ENCODE measurements at places on chromosomes 16 and 17.

- DNase-seq, result no peak
Observed at GRCh38 chr17:59762049-59762823, 54.8 kb downstream of the VMP1 start.

- no peak for DNase-seq
Observed at GRCh38 chr16:30875871-30876801, 17.7 kb downstream of the BCL7C start.

GRCh38 chr16:11976850-11977375 lies 379 bp downstream of the SNX29 start:
- DNase-seq, result no peak

DNA sequence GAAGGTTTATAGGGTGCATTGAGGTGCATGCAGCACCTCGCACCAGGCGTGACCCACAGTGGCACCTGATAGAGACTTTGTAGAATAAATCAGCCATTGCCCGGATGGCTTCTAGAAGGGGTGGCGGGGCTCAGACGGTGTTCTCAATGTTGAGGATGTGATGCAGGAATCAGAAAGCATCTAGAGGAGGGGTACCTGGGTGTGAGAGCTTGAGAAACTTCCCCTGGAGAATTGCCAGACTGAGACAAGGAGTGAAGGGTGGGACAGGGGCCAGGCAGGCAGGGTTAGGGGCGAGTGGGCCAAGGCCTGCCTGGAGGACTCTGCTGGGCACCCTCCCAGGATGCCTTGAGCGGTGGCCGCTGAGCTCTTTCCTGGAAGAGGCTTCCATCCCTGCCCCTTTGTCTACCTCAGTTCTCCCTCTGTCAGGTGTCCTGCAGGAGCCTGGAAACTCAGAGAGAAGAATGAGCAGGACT lies 9.3 kb upstream of the ADGRG1 start:
- DNase-seq, result no peak

DNA sequence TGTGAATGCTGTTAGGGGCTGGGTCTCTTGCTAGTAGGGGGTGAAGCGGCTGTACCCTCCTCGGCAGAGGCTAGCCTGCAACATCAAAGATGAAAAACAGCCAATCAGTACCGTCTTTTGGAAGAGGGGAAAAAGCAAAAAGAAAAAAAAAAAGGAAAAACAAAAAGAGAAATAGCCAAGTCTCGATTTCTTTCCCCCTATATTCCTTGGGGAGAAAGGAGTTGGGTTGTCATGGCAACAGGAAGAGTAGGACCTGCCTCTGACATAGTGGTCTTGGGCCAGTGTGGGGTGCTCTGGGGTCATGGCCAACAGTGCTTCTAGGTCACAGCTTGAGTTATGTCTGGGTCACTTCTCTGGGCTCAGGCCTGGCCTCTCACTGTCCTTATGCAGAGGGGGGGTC lies 17.9 kb downstream of the ENGASE start:
- no peak for DNase-seq

DNA sequence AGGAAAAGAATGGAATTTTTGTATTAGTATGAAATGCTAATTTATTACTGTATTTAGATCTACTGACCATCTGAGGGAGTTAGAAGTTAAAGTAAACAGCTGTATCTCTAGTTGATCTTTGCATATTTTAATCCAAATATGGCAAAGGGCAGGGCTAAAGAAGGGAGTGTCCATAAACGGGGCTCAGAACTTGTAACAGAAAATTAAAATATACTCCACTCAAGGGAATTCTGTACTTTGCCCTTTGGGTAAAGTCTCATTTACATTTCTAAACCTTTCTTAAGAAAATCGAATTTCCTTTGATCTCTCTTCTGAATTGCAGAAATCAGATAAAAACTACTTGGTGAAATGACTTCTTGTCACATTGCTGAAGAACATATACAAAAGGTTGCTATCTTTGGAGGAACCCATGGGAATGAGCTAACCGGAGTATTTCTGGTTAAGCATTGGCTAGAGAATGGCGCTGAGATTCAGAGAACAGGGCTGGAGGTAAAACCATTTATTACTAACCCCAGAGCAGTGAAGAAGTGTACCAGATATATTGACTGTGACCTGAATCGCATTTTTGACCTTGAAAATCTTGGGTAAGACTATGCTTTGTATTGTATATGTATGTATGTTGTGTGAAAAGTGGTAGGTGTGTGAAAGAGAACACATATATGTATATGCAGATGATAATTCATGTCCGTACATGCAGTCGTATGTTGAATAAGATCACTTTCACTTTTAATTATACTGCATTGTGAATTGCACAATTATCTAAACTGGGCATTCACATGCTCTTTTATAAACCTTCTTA lies at the start of gene ASPA:
ASPA (plus strand) TSS at position 186 of the 799 bp plus-strand sequence; CDS start at position 349, 163 bp downstream.
- no peak for DNase-seq

GRCh38 chr16:73166441-73166851 lies 118.5 kb upstream of the ZFHX3 start:
- DNase-seq, result no peak

- DNase-seq, result no peak
Observed at GRCh38 chr17:72724267-72724666, 368.2 kb downstream of the SLC39A11 start.

GRCh38 chr16:3012828-3013420 lies at the start of gene CLDN9:
Gene CLDN9, plus strand, starts transcription at chr16:3012923. Its CDS starts 440 bp downstream, at chr16:3013363.
- DNase-seq, result no peak

- no peak for DNase-seq
Observed at GRCh38 chr17:80592243-80592642, 47.6 kb downstream of the RPTOR start.

- no peak for DNase-seq
Observed at GRCh38 chr17:59719526-59719925, 12.1 kb downstream of the VMP1 start.

- no peak for DNase-seq
Observed at GRCh38 chr17:47949946-47950345, 7.7 kb downstream of the PRR15L start.

- no peak for DNase-seq
Observed at GRCh38 chr16:34743115-34743514, 1283.7 kb downstream of the TP53TG3F start.

GRCh38 chr17:17792551-17793377 lies 44.0 kb downstream of the SREBF1 start:
- no peak for DNase-seq

- no peak for DNase-seq
Observed at GRCh38 chr16:4713663-4714501, 20.2 kb downstream of the ANKS3 start.

- no peak for DNase-seq
Observed at GRCh38 chr16:63787014-63787413, 1334.8 kb downstream of the CDH11 start.

- no peak for DNase-seq
Observed at GRCh38 chr17:19249681-19250080, 12.5 kb downstream of the EPN2 start.

DNA sequence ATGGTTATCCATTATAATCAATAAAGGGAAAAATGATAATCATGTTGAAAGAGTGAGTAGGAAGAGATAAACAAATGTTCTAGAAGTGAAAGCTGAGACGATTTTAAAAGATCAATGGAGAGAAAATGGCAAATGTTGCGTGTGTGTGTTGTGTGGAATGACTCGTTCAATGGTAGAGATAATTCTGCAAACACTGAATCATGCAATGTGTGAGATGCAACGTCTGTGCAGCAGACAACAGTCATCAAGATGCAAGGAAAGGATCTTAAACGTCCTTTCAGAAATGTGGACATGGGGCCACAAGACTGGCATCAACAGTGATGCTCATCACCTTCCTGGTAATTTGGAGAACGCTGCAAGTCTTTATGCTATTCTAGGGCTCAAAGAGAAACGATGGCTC lies 124.4 kb downstream of the CDYL2 start:
- no peak for DNase-seq

DNA sequence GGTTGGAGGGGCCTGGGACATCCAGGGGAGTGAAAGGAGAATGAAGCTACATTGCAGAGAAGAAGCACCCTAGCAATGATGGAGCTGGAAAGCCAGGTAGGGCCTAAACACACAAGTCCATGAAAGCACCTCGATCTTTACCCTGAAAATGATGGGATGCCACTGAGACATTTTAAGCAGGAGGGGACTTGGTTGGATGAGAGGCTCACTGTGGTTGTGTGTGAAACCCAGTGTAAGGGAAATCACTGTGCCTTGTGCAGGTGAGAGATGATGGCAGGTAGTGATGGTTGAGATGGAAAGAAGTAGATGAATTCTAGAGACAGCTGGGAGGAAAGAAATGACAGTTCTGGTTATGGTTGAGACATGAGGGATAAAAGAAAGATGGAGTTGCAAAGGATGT lies 132.9 kb upstream of the CACNG3 start:
- no peak for DNase-seq

DNA sequence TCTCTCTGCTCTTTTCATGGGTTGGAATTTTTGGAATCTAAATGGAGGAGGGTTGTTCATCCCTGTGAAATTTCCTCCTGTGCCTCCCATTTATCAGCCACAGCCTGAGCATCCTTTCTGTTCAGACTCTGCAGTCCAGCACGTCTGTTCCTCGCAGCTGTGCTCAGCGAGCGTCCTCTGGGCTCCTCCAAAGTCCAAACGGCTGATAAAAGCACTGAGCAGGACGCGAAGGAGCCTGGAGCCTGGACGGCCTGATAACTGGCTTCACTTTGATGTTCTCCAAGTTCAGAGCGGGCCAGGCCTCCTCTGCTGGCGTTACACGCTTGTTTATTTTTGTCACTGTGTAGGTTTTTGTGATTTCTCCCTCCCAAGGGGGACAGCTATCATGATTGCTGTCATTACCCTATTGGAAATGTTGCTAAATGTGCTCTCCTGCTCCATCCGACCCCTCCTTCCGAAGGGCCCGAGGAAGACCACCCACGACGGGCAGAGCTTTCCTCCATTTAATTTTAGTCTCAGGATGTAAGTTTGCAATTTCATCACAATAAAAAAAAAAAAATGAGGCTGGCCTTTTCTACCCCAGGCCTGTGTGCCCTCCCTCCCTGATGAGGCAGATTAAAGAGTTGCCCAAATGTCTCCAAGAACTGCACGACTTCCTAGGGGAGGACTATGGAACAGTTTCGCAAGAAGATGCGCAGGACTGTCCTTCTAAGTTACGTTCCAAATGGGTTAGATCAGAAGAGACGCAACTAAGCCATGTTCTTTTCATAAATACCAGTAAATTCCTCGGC lies 290.5 kb upstream of the FOXF1 start:
- DNase-seq, result no peak

DNA sequence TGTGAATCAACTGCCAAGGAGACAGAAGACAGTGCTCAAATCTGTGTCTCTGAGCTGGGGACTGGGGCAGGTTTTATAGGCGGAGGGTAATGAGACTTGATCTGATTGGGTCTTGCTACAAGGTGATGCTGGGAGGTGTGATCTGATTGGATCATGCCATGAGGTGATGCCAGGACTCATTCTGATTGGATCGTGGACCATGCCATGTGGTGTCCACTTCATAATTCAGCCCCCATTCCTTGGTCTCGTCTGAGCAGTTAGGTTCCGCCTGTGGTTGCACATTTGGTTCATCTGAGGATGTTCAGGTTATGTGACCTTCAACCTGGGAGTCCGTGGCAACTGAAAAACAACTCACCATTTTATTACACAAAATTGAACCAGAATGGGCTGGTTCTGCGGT lies 41.0 kb downstream of the OTOA start:
- no peak for DNase-seq

GRCh38 chr16:11256661-11257130 lies 692 bp upstream of the SOCS1 start:
- no peak for DNase-seq

DNA sequence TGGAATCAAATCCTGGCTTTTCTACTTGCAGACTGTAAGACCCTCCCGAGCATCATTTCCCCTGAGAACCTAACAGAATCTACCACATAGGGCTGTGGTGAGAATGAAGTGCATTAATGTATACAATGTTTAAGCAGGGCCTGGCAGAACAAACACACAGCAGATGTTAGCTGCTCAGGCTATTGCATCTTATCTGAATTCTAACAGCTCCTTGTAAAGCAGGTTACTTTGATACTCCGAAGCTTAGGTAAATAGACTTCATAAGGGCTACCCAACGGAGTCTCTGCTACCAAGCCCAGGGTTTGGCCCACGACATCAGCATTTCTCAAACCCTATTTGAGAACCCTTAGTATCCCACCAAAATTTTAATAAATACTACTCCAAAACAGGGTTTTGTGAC lies 24.4 kb upstream of the NOS2 start:
- no peak for DNase-seq

DNA sequence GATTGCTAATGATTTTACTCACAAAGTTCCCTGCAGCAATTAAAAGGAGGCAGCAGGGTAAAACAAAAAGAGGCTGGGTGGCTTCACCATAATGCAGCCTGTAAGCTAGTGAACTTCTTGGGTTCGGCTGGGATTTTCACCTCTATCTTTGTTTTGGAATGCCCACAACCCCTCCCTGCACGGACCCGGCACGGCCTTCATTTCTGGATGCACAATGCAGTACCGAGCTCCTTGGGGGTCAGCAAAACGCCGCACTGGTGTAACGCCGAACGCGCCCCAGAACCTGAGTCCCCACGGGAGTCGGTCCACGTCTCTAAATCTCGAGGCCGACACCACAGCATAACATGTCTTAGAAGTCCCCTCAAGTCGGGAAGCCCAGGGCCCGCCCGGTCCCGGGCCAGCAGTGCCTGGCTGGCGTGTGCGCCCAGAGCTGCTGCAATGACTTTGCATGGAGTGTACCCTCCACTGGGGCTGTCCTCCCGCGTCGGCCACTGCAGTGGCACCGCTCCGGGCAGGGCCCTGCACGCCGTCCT lies 759 bp downstream of the UBE2O start:
- DNase-seq, result no peak

GRCh38 chr16:88378836-88379693 lies 3.7 kb upstream of the ZNF469 start:
- DNase-seq, result no peak

- DNase-seq, result no peak
Observed at GRCh38 chr17:17109256-17109655, 67.0 kb downstream of the MPRIP start.
